NCI-H1694 (cell line): ENCODE measurements at places on chromosomes 1 and 21.

GRCh38 chr1:147243228-147243685 lies 773 bp downstream of the CHD1L start:
- DNase-seq, result no peak

DNA sequence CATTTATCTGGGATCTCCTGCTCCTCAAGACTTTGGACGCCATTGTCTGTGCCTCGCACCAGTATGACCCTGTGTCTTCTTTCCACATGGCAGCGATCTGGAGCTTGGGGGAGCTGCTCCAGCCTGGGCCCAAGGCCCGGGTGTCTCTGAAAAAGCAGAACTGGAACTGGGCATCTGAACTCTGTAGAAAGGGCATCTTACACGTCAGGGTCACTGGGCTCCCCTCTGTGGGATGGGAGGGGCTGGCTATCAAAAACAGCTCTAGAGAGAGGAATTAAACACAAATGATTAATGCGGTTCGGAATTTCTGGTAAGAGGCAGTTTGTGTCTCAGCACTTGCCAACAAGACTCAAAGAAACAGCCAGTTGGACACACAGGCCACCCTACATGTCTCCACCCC lies 16.1 kb downstream of the FCRL1 start:
- no peak for DNase-seq

GRCh38 chr1:1182491-1183220 lies 9.0 kb downstream of the TTLL10 start:
- DNase-seq, result no peak

- DNase-seq, result no peak
These were observed 28.9 kb upstream of the BTG2 start for GRCh38 chr1:203276408-203276807.

DNA sequence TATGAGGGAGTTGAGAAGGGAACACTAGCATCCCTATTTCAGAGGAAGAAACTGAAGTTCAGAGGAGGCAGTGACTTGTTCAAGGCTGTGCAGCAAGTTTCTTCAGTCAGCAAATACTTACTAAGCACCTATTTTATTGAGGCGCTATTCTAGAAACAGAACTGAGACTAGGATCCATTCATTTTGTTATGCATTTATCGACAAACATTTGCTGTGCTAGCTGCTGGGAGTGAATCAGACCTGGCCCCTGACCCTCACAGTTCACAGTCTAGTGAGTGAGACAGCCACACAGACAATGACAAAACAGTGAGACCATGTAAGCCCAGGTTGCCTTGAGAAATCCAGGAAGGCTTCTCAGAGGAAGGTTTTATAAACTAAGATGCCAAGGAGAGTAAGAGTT lies 28.2 kb downstream of the TRIM62 start:
- no peak for DNase-seq

DNA sequence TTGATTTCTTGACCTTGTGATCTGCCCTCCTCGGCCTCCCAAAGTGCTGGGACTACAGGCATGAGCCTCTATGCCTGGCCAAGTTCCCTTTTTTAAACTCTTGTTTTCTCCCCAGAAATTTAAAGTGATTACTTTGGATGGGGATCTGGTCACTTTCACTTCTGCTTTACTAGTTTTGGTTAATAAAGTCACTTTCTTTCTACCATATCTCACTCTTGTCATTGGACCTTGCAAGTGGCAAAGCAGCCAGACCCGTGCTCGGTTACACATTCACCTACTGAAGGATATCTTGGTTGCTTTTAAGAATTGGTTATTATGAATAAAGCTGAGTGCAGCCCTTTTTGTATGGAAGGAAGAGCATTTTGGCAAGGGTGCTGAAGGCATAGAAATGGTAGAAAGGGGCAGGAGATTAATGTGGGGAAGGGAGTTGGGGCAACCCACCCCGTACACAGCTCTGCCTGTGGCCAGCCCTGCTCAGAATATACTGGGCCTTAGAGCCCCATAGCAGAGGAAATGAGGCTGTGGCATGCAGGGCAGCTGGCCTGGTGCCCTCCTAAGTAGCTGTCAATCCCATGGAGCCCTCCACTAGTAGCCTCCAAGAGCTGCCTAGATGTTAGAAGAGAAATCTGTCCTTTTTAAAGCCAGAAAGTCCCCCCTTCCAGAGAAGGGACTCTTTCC lies 40.7 kb downstream of the CD2 start:
- DNase-seq, result no peak

DNA sequence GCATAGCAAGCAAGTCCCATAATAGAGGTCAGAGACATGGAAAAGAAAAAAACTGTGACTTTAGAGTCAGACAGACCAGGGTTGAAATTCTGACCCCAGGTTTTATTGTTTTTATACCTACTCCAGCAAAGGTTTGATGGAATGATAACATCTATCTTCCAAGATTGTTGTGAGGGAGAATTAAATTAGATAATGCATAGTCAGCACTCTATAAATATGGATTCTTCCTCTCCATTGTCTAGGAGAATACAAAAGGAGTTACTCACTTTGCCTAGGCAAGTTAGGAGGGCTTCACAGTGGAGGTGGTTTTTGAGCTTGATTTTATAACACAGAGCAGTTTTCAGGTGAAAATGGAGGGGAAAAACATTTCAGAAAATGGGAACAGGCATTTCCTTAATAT lies 46.9 kb downstream of the KIRREL1 start:
- DNase-seq, result no peak

GRCh38 chr1:15757575-15758342 lies 836 bp upstream of the FBLIM1 start:
- DNase-seq, result no peak

- DNase-seq, result no peak
These were observed 4.3 kb downstream of the INTS7 start for GRCh38 chr1:212030936-212031528.

DNA sequence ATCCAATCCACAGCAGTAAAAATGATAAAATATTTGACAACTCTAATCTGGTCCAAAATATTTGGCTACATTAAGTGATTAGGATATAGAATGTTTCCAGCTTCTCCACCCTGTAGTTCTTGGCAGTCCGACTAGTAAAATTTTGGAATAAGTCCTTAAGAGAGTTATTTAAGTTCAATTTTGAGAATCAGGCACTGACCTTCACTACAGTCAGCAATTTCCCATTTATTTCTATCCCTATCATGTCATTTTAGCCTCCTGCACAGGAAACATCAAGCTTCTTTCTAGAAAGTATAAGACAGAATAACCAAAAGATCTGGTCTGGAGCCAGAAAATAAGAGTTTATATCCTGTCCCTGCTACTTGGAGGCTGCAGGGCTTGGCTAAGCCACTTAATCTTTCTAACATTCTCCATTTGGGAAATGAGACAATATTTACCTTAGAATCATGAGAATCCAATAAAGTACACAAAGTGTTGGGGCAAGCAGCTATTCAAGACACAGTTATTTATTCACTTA lies 162.2 kb downstream of the DPYD start:
- DNase-seq, result no peak

- no peak for DNase-seq
These were observed 7.0 kb upstream of the KCNE1 start for GRCh38 chr21:34519016-34519415.

DNA sequence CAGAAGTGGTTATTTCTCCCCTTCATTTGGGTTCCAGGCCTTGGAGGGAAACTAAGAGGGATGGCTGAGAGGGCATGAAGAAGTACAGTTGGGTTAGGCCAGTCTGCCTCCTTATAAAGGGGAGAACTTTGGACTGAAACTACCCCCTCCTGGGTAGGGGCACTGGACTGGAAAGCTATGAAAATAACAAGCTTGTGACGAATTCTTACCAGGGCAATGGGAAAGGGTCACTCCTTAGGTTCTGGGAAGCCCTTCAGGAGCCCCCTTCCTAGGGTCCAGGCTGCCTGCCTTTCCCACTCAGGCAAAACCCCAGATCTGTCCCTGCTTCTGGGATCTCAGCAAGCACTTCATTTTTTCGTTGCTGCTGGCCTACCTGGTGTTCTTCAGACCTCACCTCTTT lies 9.8 kb upstream of the P3R3URF start:
- no peak for DNase-seq

DNA sequence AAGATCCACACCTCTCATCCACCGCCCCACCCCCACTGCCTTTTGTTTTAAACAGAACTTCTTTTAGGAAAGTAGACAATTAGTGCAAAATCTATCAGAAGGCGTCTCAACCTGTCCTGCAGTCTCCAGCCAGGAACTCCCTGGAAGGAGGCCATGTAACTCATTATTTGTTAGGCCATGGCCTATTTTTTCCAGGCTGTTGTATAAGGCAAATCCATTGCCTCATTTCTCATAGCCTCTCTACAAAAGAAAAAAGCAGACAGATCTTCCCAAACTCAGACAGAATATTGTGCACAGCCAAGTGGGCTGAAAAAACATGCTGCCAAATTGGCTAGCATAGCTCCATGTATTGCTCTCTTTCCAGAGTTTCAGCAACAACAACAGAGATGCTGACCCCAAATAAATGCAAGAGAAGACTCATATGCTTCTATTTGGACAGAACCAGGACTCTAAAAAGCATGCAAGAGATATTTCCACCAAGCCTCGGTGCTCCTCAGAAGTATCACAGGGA lies 770.7 kb upstream of the CXADR start:
- no peak for DNase-seq

GRCh38 chr1:196550731-196551130 lies 57.5 kb downstream of the KCNT2 start:
- no peak for DNase-seq

DNA sequence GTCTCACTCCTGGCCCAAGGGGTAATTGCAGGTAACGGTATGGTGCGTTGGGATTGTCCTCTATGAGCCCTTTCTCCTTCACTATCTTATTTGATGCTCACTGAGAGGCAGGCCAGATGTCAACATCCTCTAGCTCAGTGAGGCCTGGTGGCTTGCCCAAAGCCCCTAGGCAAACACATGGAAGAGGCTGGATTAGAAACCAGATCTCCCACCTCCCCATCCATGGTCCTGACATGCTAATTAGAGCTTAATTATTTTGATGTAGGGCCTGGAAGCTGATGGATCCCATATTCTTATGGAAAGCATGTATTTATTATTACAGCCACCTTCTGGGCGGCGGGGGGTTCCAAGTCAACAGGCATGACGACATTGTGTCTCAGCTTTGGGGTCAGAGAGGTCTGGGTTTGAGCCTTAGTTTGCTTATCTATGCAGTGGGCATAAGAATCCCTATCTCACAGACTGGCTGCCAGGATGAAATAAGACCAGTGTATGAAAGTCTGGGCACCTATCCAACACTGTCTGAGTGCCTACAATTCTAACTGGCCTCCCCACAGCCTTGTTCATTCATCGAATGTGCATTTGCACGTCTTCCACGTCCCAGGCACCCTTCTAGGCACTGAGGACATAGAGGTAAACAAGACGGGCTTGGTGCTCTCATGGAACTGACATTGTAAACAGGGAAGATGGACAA lies 6.2 kb downstream of the SMPDL3B start:
- no peak for DNase-seq

DNA sequence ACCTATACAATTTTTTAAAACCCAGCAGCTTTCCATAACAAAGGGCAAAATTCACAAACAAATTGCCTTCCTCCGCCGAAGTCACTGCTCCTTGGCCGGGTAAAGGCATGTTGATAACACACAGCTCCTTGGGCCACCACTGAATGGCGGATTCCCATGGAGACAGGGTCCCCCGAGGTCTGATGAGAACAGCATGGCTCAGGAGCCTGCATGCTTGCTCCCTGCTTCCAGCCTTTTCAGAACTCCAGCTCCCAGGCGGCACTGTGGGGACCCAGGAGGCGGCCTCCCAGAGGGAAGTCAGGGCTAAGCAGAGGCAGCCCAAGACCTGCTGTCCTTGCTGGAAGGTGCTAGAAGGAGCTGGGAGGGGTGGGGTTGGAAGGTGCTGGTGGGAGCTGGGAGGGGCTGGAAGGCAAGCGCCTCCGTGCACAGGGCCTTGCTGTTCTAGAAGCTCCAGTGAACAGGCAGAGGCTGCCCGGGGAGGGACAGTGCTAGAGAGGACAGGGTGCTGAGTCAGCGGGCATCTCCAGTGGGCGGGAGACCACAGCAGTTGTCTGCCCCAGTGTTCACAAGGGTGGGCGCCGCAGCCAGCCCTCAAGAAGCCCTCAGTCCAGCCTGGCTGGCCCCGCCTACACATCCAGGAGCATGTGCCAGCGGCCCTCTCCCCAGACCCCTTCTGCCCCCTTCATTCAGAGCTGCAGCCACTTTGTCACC lies 35.1 kb downstream of the PRDM16 start:
- DNase-seq, result no peak

- peak; percentile 60 for DNase-seq
These were observed 14.0 kb upstream of the LEMD1 start for GRCh38 chr1:205435578-205436573.

GRCh38 chr1:169142129-169142528 lies 35.6 kb downstream of the ATP1B1 start:
- DNase-seq, result no peak

DNA sequence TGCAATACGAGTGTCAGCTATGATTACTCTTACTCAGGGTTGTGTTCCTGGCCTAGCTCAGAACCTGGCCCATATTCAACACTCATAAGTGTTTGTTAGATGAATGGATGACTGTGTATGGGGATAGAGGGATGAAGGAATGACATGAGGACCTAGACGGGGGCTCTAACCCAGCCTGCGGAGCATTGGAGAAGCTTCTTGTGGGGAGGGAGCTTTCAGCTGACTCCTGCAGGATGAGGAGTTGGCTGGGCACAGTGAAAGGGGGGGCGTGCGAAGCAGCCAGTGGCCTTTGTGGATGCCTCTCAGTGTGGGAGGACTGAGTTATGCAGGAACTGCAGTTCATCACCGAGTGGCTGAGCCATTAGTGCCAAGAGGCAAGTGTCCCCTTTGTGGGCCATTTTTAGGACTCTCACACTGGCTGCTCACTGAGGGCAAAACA lies 1.2 kb upstream of the EXTL1 start:
- no peak for DNase-seq

GRCh38 chr1:184906761-184907160 lies 67.5 kb downstream of the NIBAN1 start:
- no peak for DNase-seq

DNA sequence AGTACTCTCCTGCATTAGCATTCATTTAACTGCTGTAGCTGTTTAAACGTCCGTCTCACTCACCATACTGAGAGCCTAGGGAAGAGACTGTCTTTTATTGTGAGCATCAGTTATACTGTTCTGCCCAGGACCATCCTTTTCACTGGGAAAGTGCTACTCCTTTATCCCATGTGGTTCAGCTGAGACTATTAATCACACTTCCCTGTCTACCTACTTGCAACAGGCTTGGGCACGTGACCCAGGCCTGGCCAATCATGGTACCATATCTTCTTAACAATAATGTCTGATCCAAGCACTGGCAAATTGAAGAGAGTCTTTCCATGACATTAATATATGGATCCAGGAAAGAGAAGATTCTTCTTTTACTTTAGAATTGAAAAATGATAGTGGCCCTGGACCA lies 108.1 kb downstream of the TM2D1 start:
- DNase-seq, result no peak

DNA sequence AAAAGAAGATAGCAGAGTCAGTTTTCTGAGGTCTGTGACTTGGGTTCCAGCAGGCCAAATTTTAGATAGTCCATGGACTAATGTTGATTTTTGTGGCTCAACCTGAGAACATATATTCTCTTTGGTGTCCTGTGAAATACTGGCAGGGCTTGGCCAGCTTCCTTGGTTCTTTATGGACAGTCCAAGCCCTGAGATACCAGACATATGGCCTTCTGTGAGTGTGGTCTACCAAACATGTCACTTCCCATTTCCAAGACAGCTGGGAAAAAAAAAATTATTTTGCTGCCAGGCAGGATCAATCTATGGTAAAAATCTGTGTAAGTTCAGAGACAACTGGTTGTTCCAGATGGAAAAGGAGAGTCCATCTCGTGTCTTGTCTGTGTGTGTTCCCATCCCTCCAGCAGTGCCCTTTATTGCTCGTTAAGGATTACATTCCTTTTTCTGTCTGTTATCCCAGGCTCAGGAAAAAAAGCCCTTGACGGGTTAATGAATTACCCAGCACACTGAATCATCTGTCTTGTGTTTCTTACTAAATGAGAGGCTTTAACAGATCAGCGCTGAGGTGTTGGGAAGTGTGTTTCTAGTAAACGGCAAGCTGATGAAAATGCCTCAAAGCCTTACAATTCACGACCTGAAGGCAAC lies 33.4 kb upstream of the XPR1 start:
- no peak for DNase-seq
